ENCODE measurements at places on chromosomes 4 and X.
A peak's percentile ranks its signal among the peaks of the same experiment; 100 is the strongest.

DNA sequence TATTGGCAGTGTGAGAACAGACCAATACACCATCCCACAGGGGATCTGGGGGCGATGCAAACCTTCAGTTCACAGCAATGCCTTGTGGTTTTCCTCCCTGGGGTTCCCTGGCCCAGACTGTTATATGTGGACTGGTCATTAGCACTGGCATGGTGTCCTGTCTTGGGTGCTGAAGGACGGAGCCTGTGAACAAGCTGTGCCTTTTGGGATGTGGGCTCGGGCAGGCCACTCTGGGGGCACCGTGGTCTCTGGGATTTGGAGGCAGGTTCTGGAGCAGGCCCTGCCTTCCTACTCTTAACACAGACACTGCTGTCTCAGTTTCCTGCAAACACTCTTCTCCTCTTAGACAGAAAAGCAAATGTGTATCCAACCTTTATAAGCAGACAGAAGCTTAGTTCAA, 93.0 kb upstream of the ADRA2C start:
- DNase-seq: no peak

DNA sequence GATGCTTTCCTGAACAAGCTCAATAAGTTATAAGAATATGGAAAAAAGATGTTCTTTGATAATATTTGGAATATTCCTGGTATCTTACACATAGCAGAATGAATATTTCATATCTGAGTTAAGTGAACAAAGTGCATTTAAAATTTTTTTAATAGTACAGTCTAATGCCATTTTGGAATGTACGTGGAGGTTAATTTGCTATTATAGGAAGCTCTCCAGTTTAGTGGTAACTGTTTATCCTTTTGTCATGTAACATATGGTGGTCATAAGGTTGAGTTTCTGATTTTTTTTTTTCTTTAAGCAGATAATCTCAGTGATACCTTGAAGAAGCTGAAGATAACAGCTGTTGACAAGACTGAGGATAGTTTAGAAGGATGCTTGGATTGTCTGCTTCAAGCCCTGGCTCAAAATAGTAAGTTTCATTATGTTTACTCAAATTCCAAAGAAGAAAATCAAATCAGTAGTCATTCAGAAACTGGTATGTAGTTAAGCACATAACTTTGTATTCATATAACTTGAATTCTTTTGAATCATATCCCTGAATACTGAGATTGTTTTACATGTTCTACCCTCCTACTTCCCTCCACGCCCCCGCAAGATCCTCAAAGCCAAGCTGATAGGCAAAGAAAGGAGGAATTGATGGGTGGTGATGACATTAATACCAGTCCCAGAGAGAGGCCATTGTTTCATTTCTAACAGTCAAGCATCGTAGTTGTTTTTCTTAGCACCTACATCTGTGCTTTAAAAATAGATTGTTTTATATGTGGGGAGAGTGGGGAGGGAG, 32.1 kb downstream of the RAP1GDS1 start:
- DNase-seq: no peak

- no peak for DNase-seq
Measured at GRCh38 chr4:120691536-120691935, 231.0 kb downstream of the PRDM5 start.

- DNase-seq: peak; percentile 29
Measured at GRCh38 chr4:3440979-3441500, 728 bp upstream of the HGFAC start.

DNA sequence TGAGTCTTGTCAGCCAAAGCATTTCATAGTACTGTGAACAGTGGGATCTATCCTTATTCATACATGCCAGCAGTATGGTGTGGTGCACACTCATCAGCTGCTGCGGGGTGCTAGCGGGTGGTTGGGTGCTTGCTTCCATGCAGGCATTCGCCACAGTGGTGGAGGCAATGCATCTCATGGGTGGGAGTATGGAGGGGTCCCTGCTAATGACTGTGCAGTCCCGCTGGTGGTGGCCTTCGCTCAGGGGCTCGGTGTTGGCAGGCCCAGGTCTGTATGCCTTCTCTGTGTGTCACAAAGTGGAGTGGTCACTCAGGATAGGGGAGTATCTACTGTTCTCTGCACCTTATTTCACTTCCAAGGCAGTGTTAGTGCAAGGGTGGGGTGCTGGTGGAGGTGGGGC, 122.6 kb downstream of the POU3F4 start:
- DNase-seq: no peak

DNA sequence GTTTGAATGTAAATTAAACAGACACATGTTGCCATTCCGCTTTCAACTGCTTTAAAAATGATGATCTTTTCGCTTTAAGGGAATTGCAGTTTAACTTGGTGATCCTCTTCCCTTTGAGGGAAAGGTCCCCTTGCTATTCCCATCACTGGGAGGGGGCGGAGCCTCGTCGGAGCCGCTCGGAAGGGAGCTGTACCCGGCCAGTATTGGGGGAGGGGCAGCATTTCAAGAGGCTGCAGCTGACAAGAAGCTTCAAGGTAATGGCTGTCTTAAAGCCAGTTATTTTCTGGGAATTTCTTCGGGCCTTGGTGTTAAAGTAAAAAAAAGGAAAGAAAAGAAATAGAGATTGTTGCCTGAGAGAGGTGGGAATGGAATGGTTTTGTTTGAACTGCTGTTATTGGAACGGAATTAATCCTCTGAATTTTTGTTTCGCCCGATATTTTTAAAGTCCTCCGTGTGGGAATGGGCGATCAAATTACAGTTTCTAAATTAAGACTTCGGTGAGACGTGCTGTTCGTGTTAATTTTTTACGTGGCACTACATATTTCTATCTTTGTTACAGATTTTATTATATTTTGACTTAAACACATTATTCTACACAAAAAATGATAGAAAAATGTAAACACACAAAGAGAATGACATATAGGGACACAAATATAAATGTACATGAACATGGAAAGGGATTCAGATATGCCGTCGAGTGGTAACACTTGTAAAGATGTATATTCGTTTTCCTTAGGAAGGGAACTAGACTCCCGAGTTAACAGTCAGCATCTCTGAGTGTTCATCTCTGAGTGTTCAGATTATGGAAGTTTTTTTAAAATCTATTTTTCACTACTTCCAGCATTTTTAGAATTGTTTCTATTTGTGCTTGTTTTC, 9.2 kb downstream of the PWWP3B start:
- DNase-seq: peak; percentile 79

- no peak for DNase-seq
Measured at GRCh38 chr4:156638925-156639605, 332.5 kb downstream of the PDGFC start.

- no peak for DNase-seq
Measured at GRCh38 chr4:18684932-18685331, 663.4 kb upstream of the LCORL start.

GRCh38 chrX:153387987-153388721, 13.0 kb downstream of the PNMA6E start:
- DNase-seq: no peak

- DNase-seq: no peak
Measured at GRCh38 chr4:13483768-13484121, 395 bp downstream of the RAB28 start.

Measured in left ventricle myocardium superior (tissue), 1 donor.